Esophagus muscularis mucosa (tissue), 4 donors: ENCODE measurements at places on chromosomes 3 and 15. TPM values are rescaled to one million over a fixed set of nuclear protein-coding genes. Genes with fewer than 3 reads are reported as not detected.

DNA sequence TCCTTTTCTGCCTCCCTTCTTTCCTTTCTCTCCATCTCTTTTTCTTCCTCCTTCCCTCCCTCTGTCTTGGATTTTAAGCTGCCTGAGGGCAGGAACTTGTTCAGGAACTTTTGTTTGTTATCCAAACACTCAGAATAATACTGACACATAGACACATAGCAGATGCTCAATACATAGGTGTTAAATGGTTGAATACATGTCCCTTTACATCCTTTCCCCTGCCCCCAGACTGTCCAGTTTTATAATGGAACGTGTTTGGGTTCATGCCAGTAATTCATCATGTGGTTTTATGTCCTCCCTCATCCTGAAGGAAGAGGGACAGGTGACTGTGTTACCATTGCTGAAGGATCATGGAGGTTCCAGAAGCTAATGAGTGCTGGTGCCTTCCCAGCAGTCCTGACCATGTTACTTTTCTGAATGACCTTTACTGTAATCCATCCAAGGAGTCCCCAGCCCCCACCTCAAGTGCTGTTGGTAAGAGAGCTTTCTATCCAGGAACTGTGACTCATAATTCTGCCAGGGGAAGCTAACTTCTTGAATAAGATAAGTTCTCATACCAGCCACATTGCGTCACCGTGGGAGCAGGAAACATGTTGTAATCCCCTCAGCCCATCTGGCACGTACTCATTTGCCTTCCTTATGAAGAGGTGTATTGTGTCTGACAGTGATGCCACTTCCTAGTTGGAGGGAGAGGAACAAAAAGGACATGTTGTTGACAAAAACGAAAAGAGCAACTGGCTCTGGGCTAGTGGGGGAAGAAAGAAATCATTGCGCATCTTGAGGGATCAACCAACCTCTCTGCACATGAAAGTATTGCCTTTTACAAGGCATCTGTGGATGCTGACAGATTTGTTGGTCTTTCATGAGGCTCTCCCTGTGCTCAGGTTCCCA, 52.4 kb downstream of the IL1RAP start:
- no peaks in the 10 kb centered on the region for H3K36me3 ChIP-seq
- DNase-seq = peak; percentile 93
- H3K4me1 ChIP-seq = peaks cover 6% of the 10 kb centered on the region

DNA sequence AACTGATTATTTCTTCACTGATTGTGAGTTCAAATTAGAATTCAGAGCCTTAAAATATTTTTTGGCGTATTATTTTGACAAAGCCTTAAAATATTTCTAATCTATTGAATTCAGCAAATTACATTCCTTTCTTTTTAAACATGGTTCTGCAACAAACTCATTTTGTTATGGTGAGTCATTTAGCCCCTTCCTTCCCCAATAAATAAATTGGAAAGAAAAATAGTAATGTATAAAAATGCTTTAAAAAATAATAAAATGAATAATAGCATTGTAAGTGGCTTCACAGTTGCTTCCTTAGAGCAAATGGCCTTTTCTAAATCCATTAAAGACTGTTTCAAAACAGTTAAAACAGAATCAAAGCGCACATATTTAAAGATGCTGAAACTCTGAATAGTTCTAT, 12.1 kb downstream of the CSNK1G1 start:
- no peak overlapping the region for H3K4me3 ChIP-seq
- no peaks in the 10 kb centered on the region for H3K27me3 ChIP-seq
- peaks cover 4% of the 10 kb centered on the region for H3K36me3 ChIP-seq

- peaks cover 67% of the 10 kb centered on the region for H3K4me1 ChIP-seq
- H3K36me3 ChIP-seq = peaks cover 6% of the 10 kb centered on the region
- no peaks in the 10 kb centered on the region for H3K27me3 ChIP-seq
- no peak for DNase-seq
- H3K4me3 ChIP-seq = no peak overlapping the region
These were observed 24.2 kb downstream of the ABHD2 start for GRCh38 chr15:89112341-89112971.

DNA sequence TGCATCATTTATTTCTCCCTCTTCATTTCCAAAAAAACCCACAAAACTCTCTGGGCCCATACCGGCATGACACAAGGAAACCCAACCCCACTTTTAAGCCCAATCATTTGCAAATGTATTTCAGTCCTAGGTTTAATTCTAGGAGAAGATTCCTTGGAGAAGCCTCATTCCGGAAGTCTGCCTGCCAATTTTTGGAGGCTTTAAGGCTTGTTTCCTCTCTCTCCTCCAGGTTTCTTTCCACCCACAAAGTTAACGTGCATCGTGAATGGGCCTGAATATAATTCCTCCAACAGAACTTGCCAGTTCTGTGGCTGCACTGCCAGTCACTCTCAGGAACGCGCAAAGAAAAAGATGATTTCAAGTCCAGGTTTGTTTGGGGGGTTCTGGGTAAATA, 69.9 kb upstream of the FOXP1 start:
- no peak overlapping the region for H3K4me3 ChIP-seq
- H3K27ac ChIP-seq = peak overlapping the region; percentile 45
- peaks cover 13% of the 10 kb centered on the region for H3K4me1 ChIP-seq
- no peaks in the 10 kb centered on the region for H3K27me3 ChIP-seq

- no peak overlapping the region for H3K27ac ChIP-seq
- no peaks in the 10 kb centered on the region for H3K27me3 ChIP-seq
- no peak for DNase-seq
These were observed 234.0 kb downstream of the MYRIP start for GRCh38 chr3:40043444-40043755.

The MKRN3 gene
- total RNA-seq = 0.65 TPM
